ENCODE measurements at places on chromosomes 4 and X.
A peak's percentile ranks its signal among the peaks of the same experiment; 100 is the strongest.

GRCh38 chrX:69505772-69506616, 1.9 kb downstream of the NALF2 start:
- no peak for DNase-seq

DNA sequence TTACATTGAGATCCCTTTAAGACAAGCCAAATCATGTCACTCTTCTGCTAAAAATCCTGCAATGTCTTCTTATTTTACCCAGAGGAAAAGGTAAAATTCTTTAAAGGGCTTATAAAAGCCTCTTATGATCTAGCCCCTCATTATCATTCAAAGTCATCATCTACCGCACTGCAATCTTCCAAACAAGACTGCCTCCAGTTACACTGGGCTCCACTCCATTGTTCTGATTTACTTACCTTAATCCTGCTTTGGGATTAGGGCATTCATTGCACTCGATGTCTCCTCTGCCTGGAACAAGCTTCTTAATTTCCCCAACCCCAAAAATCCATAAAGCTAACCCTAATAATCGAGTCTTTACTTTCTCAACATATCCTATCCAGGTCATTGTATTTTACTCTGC, 269.1 kb downstream of the PCDH18 start:
- no peak for DNase-seq

DNA sequence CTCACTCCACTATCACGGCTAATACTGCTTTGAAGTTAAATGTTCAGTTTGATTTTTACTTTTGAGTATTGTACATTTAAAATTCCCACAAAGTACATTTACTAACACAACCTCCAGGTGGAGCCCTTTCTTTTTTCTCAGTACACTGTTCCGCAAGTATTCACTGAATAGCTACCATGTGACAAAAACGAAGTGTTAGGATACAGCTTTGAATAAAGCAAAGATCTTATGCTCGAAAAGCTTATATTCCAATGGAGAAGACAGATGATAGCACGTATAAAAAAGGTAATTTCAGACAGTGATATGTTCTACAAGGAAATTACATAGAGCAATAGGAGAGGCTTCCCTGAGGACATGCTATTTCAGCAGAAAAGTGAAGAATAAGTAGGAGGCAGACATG, 60.7 kb upstream of the ABCG2 start:
- peak; percentile 28 for DNase-seq

DNA sequence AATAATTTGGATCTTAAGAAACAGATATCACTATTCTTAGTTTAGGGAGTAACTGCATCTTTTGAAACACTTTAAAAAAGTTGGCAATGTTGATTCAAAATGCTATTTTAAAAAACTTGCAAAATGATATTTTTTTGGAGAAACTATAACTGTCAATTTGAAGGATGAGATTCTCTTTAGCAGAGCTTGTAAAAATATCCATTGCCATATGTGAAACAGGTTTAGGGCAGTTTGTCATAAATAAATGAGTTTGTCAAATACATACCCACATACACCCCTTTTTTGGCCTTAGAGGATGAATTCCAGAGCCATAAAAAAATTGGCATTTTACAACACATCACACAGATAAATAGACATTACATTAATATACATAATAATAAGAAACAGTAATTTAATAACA, 174.6 kb downstream of the BMPR1B start:
- DNase-seq = no peak

DNA sequence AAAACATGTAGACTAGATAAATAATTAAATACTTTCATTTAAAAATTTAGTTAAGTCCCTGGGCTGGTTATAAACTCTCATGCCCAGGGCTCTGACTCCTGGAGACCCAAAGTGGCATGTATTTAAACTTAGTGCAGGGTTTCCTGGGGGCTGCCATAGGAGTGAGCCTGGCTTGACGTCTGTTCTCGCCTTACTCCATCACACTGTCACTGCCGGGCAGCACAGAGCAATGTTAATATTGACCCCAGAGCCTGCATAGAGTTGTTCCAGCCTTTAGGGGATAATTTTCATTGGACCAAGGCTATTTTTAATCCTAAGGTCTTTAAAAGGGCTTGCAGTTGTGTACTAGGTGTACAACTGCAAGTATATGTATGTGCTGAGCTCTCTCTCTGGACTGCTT, 31.2 kb downstream of the KIAA0232 start:
- DNase-seq = no peak

DNA sequence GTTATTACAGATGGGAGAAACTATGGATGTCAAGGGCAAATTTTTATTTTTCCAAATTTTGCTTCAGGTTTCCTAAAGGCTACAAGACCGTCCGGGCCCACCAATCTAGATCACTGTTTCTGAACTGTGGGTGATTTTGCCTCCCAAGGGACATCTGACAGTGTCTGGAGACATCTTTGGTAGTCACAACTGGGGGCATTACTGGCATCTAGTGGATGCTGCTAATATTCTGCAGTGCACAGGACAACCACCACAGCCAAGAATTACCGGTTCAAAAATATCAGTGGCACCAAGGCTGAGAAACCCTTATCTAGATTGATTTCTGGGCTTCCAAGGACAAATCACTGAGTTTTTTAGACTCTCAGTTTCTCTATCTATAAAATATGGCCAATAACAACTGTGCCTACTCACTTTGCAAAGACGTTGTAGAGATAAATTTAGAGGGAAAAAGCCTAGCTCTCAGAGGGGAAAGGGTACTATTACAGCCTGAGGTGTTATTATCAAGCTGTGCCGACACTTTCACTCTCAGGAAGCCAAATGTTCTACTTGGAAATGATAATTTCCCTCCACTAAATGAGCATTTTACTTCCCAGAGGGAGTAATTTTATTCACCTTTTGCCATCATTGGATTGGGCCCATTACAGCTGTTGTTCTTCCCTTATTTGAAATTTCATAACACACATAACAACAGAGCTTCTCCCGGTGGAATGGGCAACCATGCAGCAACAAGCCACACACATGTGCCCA, 442.1 kb downstream of the CENPC start:
- no peak for DNase-seq

DNA sequence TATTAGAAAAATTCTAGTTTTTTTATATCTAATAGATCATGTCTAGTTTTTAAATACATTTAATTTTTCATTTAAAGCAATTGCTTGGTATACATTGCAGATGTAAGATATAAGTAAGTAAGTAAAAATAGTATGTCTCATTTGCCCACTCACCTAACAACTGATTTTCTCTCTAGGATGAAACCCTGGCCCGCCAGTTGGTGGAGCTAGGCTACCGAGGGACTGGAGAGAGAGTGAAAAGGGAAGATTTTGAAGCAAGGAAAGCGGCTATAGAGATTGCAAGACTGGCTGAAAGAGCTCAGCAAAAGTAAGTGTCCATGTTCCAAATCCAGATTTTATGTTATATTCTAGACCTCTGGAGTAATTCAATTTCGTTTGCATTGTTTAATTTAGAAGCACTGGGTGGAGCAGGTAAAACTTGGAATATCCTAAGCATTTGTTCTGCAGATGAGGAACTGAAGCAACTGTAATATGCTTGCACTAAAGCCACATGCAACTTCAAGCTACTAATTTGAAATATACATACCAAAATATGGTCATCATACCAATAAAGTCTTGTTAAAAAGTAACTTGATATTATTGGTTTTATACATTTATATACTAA, 27.1 kb downstream of the CFAP299 start:
- peak; percentile 4 for DNase-seq

DNA sequence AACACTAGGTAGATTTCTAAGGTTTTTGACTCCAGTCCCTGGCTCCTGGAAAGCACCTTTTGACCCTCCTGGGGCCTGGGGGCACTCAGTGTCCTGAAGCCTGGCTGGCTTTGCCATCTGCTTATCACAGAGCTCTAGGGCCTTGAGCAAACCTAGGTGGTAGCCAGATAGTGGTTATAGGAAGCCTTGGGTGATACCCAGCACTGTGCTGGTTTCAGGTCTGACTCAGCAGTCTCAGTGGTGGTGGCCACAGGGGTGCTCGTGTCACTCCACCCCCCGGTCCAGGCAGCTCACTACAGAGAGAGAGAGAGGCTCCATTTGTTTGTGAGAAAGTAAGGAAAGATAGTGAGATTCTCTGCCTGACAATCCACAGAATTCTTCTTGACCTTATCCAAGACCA, 195.8 kb upstream of the ZFP42 start:
- DNase-seq = no peak

DNA sequence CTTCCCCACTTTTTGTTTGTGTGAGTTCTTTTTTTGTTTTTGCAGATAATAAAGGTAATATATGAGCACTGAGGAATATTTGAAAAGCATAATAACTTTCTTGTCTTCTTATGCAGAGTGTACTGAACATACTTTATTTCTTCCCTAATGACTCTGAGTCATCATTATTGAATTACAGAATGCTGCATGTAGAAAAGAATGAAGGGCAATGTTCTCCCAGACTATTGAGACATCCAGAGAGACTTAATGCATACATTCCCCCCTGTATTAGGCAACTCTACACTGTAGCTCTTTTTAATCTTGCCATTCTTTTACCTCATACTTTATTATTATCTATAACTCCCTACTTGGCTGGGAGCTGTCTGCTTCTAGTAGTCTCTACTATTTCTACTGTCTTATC, 240.5 kb upstream of the ANKRD50 start:
- DNase-seq = no peak

- no peak for DNase-seq
Measured at GRCh38 chr4:75653845-75654503, 19.2 kb downstream of the G3BP2 start.

DNA sequence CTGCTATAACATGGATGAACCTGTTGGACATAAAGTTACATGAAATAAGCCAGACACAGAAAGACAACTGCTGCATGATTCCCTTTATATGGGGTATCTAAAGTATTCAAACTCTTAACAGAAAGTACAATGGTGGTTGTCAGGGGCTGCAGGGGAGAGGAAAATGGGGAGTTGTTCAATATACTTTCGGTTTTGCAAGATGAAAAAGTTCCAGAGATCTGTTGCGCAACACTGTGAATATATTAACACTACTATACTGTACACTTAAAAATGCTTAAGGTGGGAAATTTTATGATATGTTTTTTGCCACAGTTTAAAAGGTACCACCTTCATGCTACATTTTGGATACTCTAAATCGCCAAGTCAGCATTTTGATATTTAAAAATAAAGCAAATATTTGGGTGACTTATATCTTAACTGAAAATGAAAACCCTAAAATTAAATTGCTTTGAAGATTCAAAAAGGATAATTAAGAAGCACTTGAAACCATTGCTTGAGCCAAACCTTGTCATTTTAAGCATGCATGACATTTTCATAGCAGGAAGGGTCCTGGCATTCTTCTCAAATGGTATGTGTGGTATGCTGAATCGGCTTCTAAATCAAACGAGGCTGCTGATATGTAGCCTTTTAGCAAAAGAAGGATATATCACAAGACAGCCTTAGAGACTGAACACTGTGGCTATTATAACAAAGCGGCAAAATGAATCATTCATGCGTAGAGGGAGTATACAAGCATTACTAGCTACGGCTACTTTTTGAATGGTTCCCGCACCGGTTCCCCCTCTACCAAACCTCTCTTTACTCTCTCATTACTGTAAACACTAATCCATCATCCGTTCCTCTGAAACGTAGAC, 607.1 kb upstream of the DIPK2B start:
- no peak for DNase-seq

DNA sequence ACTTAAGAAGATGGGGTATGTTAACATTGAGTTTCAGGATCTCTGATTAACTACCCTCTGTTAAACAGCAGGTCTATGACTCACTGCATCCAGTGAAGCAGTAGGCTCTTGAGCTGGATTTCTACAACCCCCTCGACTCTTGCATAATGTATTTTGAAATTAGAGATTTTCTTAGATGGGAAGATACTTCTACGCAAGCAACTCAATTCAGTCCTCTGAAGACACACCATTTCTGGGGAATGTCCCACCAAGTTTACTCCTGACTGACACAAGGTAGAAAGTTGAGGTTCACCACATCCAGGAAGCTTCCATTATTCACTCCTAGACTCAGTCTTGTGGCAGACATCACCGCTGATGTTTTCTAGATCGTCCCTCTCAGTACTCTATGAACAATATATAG, 12.9 kb downstream of the PALLD start:
- no peak for DNase-seq

DNA sequence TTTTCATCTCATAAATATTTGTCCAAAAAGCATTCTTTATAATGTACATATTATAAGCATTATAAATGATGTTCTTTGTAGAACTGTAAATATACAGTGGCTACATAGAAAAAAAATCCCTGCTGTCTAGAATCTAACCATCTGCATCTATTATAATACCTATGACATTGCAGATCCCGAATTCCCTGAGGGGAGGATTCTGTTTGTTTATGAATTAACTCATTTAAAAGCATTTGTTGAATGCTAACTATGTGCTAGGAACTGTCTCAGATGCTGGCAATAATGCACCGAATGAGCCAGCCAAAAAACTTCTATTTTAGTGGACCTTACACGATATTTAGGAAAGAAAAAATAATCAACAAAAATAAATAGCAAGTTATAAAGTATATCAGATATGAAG, 189.6 kb downstream of the PACRGL start:
- no peak for DNase-seq

DNA sequence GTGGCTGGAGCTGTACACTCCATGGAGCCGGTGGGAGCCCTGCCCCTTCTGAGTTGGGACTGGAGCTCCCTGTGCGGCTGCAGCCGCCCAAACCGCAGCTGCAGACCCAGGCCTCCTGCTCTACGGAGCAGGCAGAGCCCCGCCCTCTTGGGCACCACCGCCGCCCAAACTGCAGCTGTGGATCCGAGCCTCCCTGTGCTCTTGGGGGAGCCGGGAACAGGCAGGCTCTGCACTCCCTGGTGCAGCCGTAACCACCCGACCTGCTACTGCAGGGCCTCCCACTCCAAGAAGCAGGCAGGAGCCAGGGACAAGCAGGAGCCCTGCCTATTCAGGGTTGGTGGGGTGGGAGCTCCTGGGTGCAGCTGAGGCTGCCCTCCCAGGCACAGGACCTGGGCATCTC, 237.5 kb upstream of the ATP6AP2 start:
- no peak for DNase-seq

GRCh38 chr4:93501946-93502345, 326.6 kb upstream of the ATOH1 start:
- no peak for DNase-seq

GRCh38 chr4:41199788-41200187, 14.6 kb downstream of the APBB2 start:
- no peak for DNase-seq

GRCh38 chrX:47366041-47366722, 4.2 kb upstream of the ZNF157 start:
- DNase-seq = peak; percentile 43

GRCh38 chrX:23786268-23786815, 3.4 kb downstream of the SAT1 start:
- no peak for DNase-seq

GRCh38 chr4:51907006-51907669, 64.2 kb downstream of the DCUN1D4 start:
- no peak for DNase-seq

DNA sequence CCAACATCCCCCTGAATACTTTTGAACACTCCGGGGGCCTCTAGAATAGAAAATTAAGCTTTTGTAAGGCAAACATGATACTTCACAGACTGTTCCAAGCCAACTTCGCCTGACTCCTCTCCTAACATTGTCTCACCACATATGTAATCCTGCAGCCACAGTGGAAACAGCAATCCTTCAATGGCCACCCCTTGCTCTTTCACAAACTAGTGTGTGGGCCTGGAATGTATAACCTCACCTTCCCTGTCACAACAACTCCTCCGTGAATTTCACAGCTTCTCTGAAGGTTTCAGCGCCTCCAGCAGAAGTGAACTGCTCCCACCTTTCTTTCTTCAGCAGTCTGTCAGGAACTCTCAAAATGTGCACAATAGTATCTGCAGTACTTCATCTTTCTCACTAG, 185.1 kb downstream of the ADGRL3 start:
- no peak for DNase-seq
